B cell (primary cell): ENCODE measurements at places on chromosomes 2 and 18. TPM values are rescaled to one million over a fixed set of nuclear protein-coding genes. Genes with fewer than 3 reads are reported as not detected.

- H3K36me3 ChIP-seq: no peaks in the 10 kb centered on the region
- no peak for DNase-seq
- H3K4me3 ChIP-seq: no peak overlapping the region
- H3K27ac ChIP-seq: no peak overlapping the region
- no peaks in the 10 kb centered on the region for H3K27me3 ChIP-seq
- H3K4me1 ChIP-seq: no peaks in the 10 kb centered on the region
Observed at GRCh38 chr2:169743549-169743948, 9.9 kb downstream of the KLHL23 start.

- no peak overlapping the region for H3K4me3 ChIP-seq
- DNase-seq: no peak
- H3K27me3 ChIP-seq: no peaks in the 10 kb centered on the region
- no peak overlapping the region for H3K27ac ChIP-seq
Observed at GRCh38 chr2:109000738-109001137, 11.7 kb upstream of the EDAR start.

DNA sequence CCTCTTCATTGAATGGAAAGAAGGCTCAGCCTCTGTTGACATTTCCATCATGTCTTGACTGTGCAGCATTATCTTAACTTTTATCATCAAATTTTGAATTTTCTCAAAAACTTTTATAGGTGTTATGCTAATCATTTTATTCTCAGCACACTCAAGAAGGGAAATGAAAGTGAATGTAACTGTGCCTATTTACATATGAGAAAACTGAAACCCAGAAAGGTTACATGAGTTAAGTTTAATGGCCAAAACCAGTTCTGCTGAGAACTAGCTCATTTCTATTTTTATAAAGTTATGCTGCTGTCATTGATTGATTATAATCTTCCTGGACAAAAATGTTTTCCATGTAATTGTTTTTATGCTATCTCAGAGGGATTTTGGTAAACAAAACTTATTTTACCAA, 618.8 kb upstream of the NRXN1 start:
- H3K27me3 ChIP-seq: no peaks in the 10 kb centered on the region
- H3K27ac ChIP-seq: no peak overlapping the region
- DNase-seq: no peak
- no peak overlapping the region for H3K4me3 ChIP-seq
- H3K4me1 ChIP-seq: no peaks in the 10 kb centered on the region
- H3K36me3 ChIP-seq: no peaks in the 10 kb centered on the region

- peak overlapping the region; percentile 62 for H3K27ac ChIP-seq
- H3K4me3 ChIP-seq: no peak overlapping the region
- peaks cover 83% of the 10 kb centered on the region for H3K36me3 ChIP-seq
Observed at GRCh38 chr2:47034973-47035609, 119.5 kb upstream of the MCFD2 start.

DNA sequence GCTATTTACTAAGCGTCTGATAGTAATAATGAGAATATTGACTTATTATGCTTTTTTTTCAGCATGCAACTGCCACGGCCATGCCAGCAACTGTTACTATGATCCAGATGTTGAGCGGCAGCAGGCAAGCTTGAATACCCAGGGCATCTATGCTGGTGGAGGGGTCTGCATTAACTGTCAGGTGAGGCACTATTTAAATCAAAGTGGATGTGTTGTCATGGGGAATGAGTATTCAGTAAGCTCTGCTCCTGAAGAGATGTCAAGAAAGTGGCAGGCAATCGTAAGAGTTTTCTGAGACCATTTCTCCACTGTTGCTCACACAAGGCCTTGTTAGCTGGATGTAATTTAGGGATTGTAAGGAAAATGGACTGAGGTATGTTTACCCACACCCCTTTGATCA, 74.1 kb downstream of the LAMA3 start:
- no peak overlapping the region for H3K4me3 ChIP-seq
- H3K27me3 ChIP-seq: no peaks in the 10 kb centered on the region
- no peak for DNase-seq
- no peaks in the 10 kb centered on the region for H3K36me3 ChIP-seq
- H3K27ac ChIP-seq: no peak overlapping the region

GRCh38 chr18:51164761-51165281, 32.7 kb downstream of the MEX3C start:
- no peak for DNase-seq
- no peak overlapping the region for H3K4me3 ChIP-seq
- no peaks in the 10 kb centered on the region for H3K36me3 ChIP-seq
- no peak overlapping the region for H3K27ac ChIP-seq
- H3K4me1 ChIP-seq: peaks cover 13% of the 10 kb centered on the region
- H3K27me3 ChIP-seq: no peaks in the 10 kb centered on the region

DNA sequence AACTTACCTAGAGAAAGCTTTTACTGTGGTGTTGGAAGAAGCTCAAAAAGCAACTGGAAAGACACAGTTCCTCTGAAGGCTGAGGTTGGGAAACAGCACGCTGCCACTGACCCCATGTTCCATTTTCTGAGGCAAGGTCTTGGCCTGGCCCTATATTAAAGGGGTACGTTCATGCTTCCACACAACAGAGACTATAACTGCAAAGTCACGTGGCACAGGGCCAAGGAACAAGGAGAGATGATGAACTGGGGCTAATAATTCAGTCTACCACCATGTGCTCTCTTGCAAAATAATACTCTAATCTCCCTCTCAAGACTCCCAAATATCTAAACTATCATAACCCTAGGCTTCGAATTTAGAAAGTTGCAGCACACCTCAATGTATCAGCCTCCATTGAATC, 381.6 kb downstream of the DSEL start:
- H3K4me3 ChIP-seq: no peak overlapping the region
- H3K27ac ChIP-seq: no peak overlapping the region
- no peaks in the 10 kb centered on the region for H3K36me3 ChIP-seq

GRCh38 chr2:28516950-28517349, 21.1 kb downstream of the PLB1 start:
- H3K36me3 ChIP-seq: no peaks in the 10 kb centered on the region
- H3K4me3 ChIP-seq: no peak overlapping the region
- H3K27ac ChIP-seq: no peak overlapping the region
- peaks cover 6% of the 10 kb centered on the region for H3K27me3 ChIP-seq
- H3K4me1 ChIP-seq: no peaks in the 10 kb centered on the region
- no peak for DNase-seq

Gene CACNB4
- 0.12 and 0.14 TPM in 2 replicates for polyA plus RNA-seq

Gene LAMA3
- polyA plus RNA-seq: 0.01 and 0.03 TPM in 2 replicates

Gene MYCN
- not detected in 2 replicates for polyA plus RNA-seq

Gene NTSR2
- not detected in 2 replicates for polyA plus RNA-seq

Gene MC2R
- not detected in 2 replicates for polyA plus RNA-seq

Gene TCF23
- polyA plus RNA-seq: not detected in 2 replicates

Gene PPP4R3B
- polyA plus RNA-seq: 15.9 and 28.1 TPM in 2 replicates

Gene IL36B
- not detected in 2 replicates for polyA plus RNA-seq

Gene BMPR2
- polyA plus RNA-seq: 3.1 and 3.8 TPM in 2 replicates
